Stimulated activated CD4-positive, alpha-beta T cell treated with anti-CD3 and anti-CD28 coated beads, Interleukin-12 subunit alpha, Interleukin-12 subunit beta, amount 100 ng/mL, for 24 hours (primary cell): ENCODE measurements at places on chromosomes 1 and 21.

- DNase-seq: no peak
These were observed 68.6 kb downstream of the BACH1 start for GRCh38 chr21:29367335-29367734.

GRCh38 chr21:25281134-25281533 lies 326.1 kb downstream of the MRPL39 start:
- no peak for DNase-seq

GRCh38 chr1:152449661-152450060 lies 35.6 kb upstream of the CRNN start:
- no peak for DNase-seq

DNA sequence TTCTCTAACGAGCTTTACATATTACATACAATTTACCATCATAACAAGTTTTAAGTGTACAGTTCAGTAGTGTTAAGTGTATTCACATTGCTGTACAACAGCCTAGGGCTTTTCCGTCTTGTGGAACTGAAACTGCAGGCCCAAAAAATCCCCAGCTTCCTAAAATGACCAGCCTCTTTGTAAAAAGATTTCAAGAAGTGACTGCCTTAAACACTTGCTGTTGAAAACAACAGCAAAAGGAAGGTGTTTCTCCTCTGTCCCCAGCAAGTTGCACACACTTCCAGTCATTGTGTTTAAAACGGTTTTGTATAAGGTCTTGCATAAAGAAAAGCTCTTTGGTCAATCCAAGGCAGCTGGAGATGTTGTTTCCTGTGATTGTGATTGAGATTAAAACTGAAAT lies 16.0 kb upstream of the GBP1 start:
- no peak for DNase-seq

- DNase-seq: no peak
These were observed 22.5 kb upstream of the GBP5 start for GRCh38 chr1:89295187-89295586.

DNA sequence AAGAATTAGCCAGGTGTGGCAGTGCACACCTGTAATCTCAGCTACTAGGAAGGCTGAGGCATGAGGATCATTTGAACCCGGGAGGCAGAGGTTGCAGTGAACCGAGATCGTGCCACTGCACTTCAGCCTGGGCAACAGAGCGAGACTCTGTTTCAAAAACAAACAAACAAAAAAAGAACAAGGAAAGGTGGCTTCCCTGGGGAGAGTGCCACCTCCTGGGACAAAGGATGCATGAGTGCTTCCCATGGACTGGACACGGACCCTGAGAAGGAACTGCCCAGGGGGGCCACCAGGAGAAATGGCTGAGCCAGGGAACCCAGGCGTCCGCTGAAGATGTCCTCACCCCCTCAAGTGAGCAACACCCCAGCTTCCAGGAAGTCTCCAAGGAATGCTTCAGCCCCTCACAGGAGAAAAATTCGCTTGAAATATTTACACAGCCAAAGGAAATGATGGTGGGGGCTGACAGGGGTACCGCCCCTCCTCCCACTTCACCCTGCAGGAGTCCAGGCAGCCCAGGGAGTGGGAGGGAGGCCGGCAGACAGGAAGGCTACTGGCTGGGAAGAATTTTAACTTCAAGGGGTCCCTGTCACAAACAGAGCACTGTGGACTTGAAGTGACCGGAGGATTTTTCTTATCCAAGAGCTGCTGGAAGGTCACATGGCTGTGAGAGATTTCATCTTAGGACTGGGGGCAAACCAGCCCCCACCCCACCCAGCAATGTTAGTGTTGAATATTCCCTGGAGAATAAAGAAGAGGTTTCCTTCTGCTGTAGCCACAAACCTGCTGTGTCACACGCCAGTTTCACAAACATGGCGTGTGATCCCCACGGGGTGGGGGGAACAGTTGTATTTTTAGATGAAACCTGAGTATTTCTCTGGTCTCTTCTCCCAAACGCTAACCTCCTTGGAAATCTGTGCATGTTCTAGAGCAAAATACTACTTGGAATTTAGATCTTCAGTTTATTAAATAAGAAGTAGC lies 90.8 kb upstream of the SLC25A33 start:
- no peak for DNase-seq

DNA sequence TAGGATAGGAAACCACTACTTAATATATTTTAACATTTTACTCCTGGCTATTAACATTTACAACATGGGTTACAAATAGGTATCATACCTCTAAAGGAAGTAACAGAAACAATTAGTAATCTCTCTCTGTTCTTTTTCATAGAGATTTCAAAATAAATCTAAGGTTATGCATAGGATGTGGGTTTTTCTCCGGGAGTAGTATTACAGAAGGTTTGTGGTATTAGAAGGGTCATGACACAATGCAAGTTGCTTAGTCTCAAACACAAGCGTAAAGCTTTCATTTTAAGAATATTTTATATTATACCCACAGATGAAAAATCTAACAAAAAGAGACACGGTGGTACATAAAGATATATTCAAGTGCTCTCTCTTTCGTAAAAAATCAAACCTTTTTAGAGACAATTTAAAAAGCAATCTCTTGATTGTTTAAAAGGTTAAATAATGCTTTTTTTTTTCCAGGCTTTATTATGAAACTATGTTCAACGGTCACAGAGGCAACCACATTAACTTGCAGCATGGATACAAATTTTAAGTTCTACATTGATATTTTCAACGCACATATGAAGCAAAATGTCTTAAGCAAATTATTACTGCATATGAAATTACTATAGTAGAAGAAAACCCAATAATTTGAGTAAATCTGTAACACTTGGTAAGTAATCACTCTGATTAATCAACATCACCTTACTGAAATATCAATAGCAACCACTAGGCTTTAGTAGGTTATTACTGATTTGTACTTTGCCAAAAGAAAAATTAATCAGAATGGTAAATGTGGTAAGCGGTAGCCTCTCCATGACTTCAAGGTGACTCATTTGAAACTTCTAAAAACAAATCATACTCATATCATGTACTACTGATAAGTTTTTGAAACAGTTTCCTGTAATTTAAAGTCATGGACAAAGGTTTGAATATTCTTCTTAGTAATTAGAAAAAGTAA lies 97.4 kb upstream of the GFI1 start:
- no peak for DNase-seq

DNA sequence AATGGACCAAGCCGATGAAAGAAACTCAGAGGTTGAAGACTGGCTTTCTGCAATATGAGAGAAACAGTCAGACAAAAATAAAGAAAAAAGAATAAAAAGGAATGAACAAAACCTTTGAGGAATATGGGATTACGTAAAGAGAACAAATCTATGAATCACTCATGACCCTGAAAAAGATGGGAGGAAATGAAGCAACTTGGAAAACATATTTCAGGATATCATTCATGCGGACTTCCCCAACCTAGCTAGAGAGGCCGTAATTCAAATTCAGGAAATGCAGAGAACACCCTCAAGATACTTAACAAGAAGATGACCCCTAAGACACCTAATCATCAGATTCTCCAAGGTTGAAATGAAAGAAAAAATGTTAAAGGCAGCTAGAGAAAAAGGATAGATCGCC lies 705.3 kb upstream of the CHRM3 start:
- no peak for DNase-seq
